Endothelial cell of umbilical vein (primary cell): ENCODE measurements at places on chromosomes 6 and 20. TPM values are rescaled to one million over a fixed set of nuclear protein-coding genes. Genes with fewer than 3 reads are reported as not detected.

TAP2 gene
- total RNA-seq, result 49.7 and 57.8 TPM in 2 replicates

WFDC12 gene
- not detected in 2 replicates for total RNA-seq

LGSN gene
- total RNA-seq, result not detected in 2 replicates

DNA sequence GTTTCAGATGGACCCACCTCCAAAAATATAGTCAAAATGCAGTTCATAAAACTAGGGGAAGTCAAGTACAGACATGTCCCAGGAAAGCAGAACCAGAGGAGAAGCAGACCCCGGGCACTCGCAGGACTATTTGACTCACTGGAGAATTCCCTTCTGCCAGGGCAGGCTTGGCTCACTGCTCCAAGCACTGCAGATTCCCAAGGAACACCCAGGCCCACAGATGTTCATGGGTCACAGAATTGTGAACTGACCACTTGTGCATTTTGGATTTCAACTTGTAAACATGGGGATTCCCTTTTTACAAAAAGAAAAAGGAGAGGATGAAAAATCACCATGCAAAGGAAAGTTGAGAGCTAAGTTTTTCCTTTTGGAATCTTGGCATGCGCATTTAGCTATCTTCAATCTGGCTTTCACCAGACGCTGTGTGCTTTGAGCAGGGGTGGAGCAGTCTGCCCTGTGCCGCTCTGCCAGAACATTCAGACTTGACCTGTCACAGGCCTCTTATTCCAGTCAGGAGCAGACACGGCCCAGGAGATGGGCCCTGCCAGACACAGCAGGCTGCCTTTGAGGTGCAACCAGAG, 237.5 kb upstream of the TAB2 start:
- H3K4me1 ChIP-seq, result no peaks in the 10 kb centered on the region

GRCh38 chr6:138044458-138044857, 62.8 kb downstream of the PERP start:
- no peak for DNase-seq
- H3K36me3 ChIP-seq, result no peaks in the 10 kb centered on the region
- H3K27ac ChIP-seq, result no peak overlapping the region
- no peaks in the 10 kb centered on the region for H3K4me1 ChIP-seq

DNA sequence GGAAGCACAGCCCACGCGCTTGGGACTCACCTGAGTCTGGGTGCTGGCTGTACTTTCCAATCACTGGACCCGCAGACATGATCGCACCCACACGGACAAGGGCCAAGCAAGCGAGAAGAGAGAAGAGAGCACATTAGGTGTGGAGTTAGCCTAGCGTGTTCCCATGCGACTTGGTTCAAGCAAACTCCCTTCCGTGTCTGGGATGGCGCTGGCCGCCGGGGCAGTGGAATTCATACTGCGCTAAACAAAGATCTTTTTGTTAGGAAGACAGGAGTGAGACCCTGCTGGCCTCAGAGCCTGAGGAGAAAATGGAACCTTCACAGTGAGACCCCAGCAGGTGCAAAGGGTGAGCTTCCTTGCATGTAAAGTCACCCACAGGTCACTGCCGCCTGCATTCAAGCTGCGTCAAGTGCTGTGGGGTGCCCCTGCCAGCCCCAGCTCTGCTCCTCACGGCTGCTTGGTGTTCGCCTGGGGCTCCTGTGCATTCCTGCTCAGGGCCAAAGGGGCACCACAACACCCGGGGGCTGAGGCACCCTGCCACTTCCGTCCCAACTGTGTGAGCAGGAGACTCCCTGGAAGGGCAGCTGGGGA, 26.4 kb downstream of the PSMG4 start:
- no peaks in the 10 kb centered on the region for H3K36me3 ChIP-seq
- H3K4me3 ChIP-seq, result no peak overlapping the region
- H3K4me1 ChIP-seq, result peaks cover 24% of the 10 kb centered on the region
- H3K27ac ChIP-seq, result no peak overlapping the region
- H3K27me3 ChIP-seq, result no peaks in the 10 kb centered on the region
